ENCODE measurements at places on chromosomes 16 and 17. TPM values are rescaled to one million over a fixed set of nuclear protein-coding genes. Genes with fewer than 3 reads are reported as not detected.

- DNase-seq, result no peak
These were observed 38.1 kb upstream of the NLK start for GRCh38 chr17:28004344-28004743.

The PDE6G gene
- total RNA-seq, result not detected

DNA sequence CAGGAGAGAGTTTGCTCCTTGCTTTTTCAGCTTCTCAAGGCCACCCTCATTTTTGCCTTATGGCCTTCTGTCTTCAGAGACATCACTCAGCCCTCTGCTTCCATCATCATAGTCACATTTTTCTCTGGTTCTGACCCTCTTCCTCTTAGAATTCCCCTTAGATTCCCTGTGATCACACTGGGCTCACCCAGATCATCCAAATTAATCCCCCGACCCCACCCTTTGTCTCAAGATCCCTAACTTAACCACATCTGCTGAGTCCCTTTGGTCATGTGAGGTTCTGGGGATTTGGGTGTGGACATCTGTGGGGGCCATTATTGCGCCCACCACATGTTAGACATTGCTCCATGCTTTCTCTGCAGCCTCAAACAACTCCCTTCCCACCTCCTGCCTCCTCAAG lies 323.4 kb downstream of the CPPED1 start:
- DNase-seq, result no peak

- no peak for DNase-seq
These were observed 5.0 kb upstream of the KRT13 start for GRCh38 chr17:41510251-41511065.
